ENCODE measurements at places on chromosomes 3 and 15.
A peak's percentile ranks its signal among the peaks of the same experiment; 100 is the strongest.

DNA sequence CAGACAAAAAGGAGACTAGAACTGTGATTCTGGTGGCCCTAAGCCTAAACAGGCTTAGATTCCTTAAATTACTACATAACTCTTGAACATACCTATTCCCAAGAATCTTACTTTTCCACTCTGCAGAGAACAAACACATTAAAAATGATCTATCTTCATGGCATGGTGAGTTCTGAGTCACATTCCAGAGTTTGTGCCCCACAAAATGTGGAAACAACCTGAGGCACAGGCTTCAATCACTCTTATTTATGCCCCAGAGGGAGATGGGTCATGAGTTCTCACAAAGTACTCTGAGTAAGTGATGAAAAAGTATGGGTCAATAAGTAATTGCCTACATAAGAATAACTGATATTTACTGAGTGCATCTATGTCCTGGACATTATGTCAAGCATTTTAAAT is 137.5 kb upstream of the SLC2A2 start:
- no peak for DNase-seq

- no peak for DNase-seq
These were observed 1560.4 kb downstream of the OTOL1 start for GRCh38 chr3:163056874-163057497.

DNA sequence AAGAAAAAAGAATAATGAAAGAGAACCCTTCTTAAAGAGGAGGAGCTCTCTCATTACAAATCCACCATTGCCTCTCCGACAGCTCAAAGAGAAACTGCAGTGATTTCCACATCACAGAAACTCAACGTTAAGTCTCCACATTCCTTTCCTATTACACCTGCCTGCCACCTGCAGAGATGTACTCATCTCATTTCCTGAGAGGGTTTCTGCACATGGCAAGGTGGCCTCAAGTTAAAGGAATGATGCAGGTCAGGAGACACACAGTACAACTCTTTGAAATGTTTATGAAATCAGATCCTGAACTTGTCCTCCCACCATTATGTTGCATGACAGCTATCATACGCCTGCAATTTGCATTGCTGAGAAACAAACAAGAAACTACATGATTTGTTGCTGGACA is 458.4 kb upstream of the ADAMTS9 start:
- DNase-seq: no peak

DNA sequence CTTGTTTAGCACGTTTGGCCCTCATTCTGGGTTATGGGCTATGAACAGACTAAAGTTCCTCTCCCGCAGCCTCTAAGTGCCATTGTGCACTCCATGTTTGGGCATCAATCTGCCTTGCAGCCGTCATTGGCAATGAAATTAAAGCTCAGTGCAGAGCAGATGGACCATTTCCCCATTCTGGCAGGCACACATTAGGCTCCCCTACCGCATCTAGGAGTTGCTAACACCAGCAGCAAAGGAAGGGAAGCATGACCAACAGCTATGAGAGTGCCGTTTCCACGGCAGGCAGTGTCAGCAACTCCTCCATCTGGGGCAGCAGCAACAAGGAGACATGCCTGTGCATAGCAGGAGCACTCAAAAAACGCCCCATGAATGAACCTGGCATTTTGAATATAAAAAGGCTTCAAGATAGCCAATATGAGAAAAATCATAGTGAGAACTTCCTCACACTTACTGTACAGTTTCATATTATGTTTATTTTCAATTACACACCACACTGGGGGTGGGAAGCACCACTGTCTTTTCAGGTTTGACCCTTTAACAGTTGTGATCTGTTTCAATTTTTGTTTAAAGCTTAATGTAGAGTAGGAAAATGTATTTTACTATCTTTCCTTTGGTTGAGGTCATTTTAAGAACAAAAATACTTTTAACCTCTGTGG is 218.7 kb downstream of the KCNMB2 start:
- DNase-seq: no peak

DNA sequence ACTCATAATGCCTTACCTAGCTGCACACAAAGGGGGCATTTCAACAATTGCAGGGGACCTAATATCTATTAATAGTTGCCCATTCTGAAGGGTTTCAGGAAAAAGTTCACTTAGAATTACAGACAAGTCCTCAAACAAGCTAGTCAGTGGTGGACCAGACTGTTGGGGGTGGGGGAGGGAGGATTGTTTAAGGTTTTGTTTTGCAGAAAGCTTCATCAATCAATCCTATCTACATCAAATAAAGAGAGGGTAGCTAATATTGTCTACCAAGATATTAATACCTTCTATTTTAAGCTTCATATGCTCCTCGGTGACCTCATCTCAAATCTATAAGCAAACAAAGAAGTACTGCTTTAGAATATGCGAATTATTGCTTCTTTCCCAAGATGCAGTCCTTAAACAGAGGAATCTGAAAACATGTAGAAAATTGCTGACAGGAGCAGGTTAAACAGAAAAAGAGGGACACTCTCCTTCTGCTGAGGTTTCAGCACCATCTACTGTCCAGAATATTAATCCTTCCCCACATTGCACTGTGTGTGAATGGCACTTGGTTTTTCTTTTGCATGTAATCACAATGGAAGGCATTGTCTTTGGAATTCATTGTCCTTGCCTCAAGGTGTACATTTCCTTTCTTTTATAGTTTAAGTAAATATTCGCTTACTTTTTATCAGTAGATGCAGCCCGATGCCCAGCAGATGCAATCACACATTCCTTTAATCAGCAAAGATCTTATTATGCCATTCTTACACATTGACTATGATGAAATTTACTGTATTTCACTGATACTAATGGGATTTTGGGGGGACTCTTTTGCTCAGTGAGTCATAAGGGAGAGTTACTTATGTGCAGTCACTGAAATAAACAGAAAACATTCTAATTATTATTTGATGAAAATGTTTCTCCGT is 94.7 kb downstream of the IL5RA start:
- no peak for DNase-seq

- DNase-seq: no peak
These were observed 31.1 kb upstream of the DYNC1LI1 start for GRCh38 chr3:32601722-32602121.

DNA sequence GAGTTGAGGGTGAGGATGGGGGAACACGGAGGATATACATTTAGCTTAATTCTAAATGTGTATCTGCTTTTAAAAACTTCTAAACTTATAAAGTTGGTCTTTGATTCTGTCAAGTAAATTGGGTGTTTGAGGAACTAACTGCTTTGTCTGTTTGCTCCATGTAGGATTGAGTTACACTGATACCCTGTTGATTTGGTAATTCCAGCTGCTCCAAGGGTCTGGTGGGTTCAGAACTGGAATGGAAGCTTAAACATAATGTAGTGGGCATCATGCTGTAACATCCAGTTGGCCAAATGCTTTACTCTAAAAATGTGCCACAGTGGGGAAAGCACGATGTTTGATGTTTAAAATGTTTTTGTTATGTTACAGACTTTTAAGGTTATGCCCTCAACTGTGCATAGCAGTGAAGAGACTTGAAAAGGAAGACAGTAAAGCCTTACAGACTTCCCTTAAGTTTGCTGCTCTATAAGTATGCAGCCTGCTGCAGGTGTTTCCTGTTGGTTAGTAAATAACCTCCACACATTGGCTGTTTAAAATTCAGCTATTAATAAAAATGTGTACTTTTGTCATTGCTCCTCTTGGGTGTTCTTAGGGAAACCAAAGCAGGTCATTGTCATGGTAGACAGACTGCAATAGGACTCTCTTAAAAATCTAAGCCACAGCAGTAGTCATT is 5.9 kb upstream of the EDEM1 start:
- no peak for DNase-seq

GRCh38 chr3:8656240-8656639 is 11.6 kb upstream of the SSUH2 start:
- DNase-seq: no peak

GRCh38 chr3:114608293-114608692 is 314.5 kb downstream of the TIGIT start:
- no peak for DNase-seq

GRCh38 chr15:40582726-40583246 is 11.3 kb upstream of the KNL1 start:
- DNase-seq: no peak

GRCh38 chr3:38650248-38650951 is 913 bp upstream of the SCN5A start:
- DNase-seq: no peak

- DNase-seq: no peak
These were observed 124.8 kb upstream of the C15orf61 start for GRCh38 chr15:67396114-67396513.

DNA sequence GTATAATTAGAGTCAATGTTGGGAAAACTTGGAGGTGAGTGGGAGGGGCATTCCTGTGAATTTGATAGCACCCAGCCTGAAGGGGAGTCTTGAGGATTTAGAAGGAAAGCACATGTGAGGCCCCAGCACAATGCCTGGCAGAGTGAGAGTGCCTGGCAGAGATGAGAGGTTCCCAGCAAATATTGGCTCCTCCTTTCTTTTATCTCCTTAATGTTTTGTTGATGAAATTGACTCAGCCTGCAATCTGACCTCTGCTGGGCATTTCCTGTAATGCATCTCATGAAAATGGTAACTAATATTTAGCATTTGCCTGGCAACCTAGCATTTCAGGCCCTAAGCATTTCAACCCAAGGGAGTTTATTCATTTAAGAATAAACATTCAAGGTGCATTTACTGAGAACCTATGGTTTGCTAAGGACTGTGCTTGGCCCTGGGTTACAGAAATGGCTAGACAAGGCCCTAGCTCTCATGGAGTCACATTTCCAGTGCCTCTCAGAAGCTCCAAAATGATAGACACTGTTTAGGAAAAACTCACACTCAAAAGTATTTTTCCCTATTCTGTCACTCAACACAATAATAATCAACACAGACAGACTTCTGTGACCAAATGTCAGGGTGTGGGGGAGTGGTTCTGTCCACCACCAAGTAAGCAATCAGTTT is 19.0 kb downstream of the PDHB start:
- DNase-seq: peak; percentile 76

DNA sequence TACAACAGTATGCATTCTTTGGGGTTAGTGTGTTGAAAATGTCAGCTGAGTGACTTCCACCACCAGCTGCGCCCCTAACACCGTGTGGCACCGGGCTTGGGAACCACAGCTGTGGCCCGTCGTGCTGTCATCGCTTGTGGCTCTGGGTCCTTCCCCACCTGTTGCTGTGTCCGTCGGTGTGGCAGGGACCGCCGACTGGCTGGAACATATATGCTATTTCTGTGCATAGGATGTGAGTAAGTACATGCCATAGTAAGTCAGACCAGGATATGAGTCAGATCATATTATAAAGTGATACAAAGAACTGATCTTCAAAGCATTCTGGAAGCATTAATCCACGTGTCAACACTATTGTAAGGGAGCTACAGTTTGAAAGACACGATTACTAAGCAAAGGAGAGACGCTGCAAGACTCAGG is 31.9 kb downstream of the EHD4 start:
- no peak for DNase-seq

GRCh38 chr3:35745802-35746484 is 106.6 kb downstream of the ARPP21 start:
- DNase-seq: no peak

GRCh38 chr3:41053220-41053619 is 146.1 kb upstream of the CTNNB1 start:
- no peak for DNase-seq

DNA sequence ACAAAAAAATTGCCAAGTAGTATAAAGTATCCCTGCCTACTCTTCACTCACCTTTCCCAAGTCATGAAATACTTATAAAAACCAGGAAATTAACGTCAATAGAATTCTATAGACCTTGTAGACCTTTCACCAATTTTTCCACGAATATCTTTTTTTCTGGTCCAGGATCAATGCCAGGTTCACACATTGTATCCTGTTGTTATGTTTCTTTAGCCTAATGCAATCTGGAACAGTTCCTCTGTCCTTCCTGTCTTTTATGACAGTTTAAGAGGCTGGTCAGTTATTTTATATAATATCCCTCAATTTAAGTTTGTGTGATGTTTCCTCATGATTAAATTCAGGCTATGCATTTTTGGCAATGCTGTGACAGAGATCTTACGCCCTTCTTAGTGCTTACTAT is 63.2 kb upstream of the MAGI1 start:
- DNase-seq: no peak

DNA sequence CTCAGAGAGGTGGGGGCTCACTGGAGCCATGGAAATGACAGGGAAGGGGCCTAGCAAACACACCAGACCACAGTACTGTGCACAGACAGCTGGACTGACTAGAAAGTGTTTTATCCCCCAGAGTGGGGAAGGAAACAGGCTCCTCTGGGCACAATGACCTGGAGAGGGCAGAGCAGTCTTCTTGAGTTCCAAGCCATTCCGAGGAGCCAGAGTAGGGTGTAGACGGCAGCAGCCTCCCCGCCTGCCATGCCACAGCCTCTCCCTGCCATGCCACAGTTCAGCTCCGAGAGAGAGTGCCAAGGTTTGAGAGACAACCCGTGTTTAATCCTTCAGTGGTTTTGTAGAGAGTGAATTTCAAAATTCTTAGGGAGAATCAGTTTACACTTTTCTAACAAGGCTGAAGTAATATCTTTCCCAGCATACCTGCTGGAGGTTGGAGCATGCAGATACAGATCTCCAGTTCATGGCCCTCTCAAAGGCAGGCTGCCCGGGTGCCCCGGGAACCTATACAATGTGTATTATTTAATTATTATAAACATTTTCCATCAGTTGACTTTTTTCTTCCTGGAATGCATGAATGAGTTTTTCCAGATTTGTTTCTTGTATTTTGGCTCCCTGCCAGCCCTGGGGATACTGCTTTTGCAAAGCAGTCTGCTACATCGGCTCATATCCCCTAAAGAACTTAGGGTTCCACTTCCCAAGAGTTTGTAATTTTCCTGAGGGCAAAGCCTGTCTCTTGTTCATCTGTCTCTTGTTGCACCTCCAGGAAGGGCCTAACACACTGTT is 3.2 kb downstream of the PODXL2 start:
- DNase-seq: no peak

DNA sequence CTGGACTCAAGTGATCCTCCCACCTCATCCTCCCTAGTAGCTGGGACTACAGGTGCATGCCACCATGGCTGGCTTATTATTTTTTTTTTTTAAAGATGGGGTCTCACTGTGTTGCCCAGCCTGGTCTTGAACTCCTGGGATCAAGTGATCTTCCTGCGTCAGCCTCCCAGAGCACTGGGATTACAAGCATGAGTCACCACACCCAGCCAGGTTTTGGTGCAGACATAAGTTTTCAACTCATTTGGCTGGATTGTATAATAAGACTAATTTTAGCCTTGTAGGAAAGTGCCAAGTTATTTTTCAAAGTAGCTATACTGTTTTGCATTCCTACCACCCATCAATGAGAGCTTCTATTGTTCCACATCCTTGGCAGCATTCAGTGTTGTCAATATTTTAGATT is 32.1 kb downstream of the BUB1B start:
- DNase-seq: no peak

Measured in CD4-positive, alpha-beta T cell (primary cell).